Brain pericyte (primary cell): ENCODE measurements at places on chromosomes 6 and 20.

DNA sequence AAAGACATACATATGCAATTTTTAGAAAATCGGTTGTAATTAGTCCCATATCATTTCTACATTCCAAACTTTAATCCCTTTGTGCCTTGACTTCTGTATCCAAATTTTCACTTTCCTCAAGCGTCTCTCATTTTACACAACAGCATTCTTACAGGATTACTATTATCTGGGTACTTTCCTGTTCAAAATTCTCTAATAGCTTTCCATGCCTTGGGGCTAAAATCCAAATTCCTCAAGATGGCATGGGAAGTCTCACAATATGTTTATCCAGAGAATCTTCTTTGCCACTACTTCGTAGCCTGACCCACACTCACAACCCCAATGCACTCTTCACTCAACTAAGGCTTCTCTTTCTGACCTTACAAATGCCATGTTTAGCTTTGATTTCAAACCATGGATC is 125.0 kb downstream of the TBX18 start:
- DNase-seq, result no peak

DNA sequence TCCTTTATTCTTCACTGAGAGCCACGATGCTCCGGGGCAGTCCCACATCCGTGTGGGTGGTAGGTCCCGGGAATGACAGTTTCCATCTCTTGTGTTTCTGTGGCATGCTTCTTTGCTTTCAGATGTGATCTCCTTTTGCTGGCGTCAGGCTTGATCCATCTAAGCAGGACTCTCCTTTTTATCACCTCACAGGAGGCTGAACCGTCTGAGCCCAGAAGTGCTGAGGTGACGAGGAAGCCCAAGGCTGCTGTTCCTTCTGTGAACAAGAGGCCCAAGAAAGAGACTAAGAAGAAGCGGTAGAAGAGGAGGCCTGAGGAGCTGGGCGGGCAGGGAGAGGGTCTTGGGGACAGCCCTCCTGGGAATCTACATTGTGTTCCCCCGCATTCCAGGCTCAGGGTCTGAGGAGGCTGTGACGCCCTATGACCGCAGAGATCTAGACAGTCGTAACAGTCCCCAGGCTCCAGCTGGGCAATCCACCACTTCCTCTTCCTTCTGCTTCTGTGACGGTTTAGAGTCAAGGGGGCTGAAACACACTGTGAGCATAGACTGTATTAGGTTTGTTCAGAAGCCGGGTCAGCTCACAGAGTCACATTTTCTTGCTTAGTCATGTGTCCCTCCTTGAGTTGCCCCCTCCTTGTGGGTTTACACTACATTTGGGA is 26.8 kb downstream of the MANBAL start:
- no peak for DNase-seq

DNA sequence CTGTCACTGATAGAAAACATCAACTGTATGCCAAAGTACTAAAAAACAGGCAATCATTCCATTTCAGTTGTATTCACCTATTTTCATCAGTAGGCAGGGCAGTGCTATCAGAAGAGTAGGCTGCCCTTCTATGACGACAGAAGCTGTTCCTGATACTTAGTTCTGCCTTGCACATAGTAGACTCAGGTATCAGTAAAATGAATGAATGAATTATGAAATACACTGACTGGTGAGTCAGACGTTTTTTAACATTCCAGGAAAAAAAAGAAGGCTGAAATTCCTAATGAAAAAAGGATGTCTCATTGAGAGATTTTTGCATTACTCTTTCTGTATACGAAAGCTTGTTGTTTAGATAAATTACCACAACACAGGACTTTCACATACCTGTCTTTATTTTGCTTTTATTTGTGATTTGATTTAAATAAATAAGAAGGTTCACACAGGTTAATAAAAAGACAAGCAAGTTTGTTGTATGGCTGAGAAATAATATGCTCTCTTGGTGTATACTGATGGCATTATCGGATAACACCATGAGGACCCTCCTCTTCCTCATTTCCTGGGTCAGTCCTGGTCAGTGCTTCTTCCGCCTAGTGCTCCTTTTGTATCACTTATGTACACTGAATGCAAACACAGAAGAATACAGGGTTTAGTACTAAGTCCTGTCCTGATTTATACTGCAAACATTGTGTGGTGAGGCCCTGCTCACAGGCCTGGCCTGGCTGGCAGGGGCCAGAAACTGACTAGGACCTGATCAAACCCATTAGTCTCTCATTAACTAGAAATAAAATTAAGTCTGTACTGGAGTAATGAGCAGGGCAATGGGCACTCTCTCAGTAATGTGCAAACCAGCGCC is 39.4 kb upstream of the SPDEF start:
- DNase-seq, result no peak

DNA sequence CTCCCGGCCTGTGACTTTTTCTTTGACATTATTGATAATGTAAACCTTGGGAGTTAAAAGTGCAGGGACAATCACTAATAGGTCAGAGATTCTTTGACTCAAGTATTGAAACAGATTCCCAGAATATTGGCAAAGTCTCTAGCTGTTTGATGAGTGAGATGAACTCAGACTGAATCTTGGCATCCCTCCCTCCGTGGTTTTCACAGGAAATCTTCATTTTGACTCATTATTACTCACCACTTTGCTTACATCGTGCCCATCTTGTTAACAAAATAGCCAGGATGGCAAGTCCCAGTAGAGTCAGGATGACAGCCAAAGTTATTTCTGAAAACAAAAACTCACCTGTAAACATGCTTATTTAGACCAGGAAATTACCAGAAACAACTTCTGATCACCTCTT is 2.0 kb downstream of the TSBP1 start:
- DNase-seq, result peak; percentile 7

DNA sequence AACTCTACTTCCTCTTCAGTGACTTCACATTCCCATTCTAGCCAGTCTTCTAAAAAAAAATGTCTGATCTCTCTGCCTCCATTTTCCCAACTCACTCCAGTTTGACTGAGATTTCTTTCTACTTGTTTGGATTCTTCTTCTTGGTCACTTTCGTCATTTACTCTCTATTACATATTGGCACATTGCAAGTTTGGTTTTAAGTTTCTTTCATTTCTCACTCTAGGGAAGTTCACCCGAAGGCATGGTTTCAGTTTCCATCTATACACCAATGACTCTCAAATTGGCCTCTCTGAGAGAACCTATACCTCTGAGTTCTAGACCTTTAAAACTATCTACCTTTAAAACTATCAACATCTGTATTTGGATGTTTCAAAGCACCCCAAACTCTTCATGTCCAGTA is 51.3 kb downstream of the CD109 start:
- DNase-seq, result no peak

GRCh38 chr20:2729791-2730190 is 37.2 kb downstream of the EBF4 start:
- DNase-seq, result no peak
